DMS79 treated with DMSO at 0.1 percent for 48 hours (cell line): ENCODE measurements at places on chromosomes 2 and 18.

- peak; percentile 90 for DNase-seq
These were observed 1.2 kb upstream of the HES6 start for GRCh38 chr2:238240757-238241711.

- no peak for DNase-seq
These were observed 63.4 kb upstream of the GPC1 start for GRCh38 chr2:240372101-240372500.

GRCh38 chr2:47658646-47659320, 124.2 kb upstream of the MSH6 start:
- no peak for DNase-seq

- no peak for DNase-seq
These were observed 120.0 kb downstream of the FMNL2 start for GRCh38 chr2:152454960-152455359.

DNA sequence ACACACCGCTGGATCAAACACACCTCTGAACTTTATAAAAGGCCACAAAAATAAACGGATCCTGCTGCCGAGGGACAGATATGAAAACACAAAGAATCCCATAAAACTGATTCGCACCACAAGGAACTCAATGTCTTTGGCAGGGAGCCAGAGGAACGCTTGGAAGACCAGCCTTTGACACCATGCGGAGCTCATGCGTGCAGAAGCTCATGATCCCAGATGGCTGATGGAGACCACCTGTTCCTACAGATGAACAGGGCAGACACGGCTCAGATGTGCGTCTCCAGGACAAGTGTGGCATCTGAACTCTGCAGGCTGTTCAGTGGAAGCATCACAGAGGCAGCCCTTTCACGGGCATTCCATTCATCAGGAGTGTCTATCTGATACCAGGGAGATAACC, 24.9 kb downstream of the COPS9 start:
- peak; percentile 4 for DNase-seq
